ENCODE measurements at places on chromosomes 12 and 14. TPM values are rescaled to one million over a fixed set of nuclear protein-coding genes. Genes with fewer than 3 reads are reported as not detected.
A peak's percentile ranks its signal among the peaks of the same experiment; 100 is the strongest.

Gene TTLL5
- 48.4 TPM for total RNA-seq

Gene DPY19L2
- total RNA-seq = 39.5 TPM

Gene SERPINA1
- 46.3 TPM for total RNA-seq

Gene HHIPL1
- 0.45 TPM for total RNA-seq

Gene SERPINA9
- total RNA-seq = not detected

Gene CLEC2B
- 29.6 TPM for total RNA-seq

Gene DLGAP5
- total RNA-seq = 7.2 TPM

Gene GZMH
- 0.92 TPM for total RNA-seq

Gene WIF1
- 1.4 TPM for total RNA-seq

Gene FAIM2
- total RNA-seq = 2.2 TPM

GRCh38 chr12:34601689-34602088, 579.4 kb downstream of the ALG10 start:
- no peaks in the 10 kb centered on the region for H3K36me3 ChIP-seq
- H3K4me3 ChIP-seq = no peak overlapping the region
- no peak for DNase-seq
- H3K27me3 ChIP-seq = no peaks in the 10 kb centered on the region
- no peak overlapping the region for H3K27ac ChIP-seq

DNA sequence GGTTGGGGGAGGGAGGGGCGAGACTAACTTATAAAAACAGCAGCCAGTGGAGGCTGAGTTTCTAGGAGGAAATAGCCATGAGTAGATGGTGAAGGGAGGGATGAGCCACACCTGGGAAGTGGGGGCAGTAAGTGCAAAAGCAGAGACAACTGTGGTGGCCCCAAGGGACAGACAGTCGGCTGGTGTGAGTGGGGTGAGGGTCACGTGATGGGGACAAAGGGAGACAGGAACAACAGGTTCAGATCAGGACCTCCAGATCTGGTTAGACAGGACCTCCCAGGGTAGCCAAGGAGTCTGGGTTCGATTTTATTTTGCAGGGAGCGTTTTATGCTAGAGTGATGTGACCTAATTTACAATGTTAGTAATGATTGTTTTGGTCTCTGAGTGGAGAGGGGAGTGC, 8.6 kb downstream of the RPH3A start:
- no peak overlapping the region for H3K4me3 ChIP-seq
- DNase-seq = no peak
- no peaks in the 10 kb centered on the region for H3K4me1 ChIP-seq
- H3K27me3 ChIP-seq = peaks cover 10% of the 10 kb centered on the region
- no peaks in the 10 kb centered on the region for H3K36me3 ChIP-seq

DNA sequence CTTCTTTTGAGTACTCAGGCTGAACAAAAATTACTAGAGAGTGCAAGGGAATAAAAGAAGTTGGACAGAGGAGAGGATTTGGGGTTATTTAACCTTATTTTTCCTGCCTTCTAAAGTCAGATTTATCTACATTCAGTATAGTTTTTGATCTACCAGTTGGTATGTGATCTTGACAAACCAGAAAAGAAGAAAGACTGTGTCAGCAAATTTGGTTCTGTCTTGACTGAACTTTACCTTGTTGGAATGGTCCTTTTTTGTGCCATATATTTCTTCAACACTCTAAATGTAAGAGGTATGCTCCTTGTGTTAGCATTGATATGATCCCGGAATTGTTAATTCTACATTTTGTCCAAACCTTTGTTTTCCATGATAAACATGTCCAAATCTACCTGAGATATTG, 47.7 kb upstream of the ADAMTS20 start:
- DNase-seq = no peak
- H3K4me1 ChIP-seq = no peaks in the 10 kb centered on the region
- H3K27me3 ChIP-seq = no peaks in the 10 kb centered on the region

DNA sequence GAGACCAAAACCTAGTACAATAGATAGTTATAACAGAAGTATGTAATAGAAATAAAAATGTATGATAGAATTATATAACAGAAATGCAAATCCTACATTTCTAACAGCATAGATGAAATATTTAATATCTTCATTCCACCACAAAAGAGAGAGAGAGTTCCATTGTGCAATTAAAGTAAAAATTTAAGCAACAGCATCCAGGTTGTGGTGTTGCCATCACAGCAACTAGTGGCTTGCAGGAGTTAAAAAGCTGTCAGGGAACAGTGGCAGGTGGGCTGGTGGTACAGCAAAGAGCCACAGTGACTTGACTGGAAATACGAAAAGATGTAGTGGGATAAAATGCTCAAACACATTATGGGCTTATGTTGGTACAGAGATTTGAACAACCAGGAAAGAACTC, 57.1 kb upstream of the MDM1 start:
- no peaks in the 10 kb centered on the region for H3K4me1 ChIP-seq
- no peak overlapping the region for H3K27ac ChIP-seq
- H3K36me3 ChIP-seq = no peaks in the 10 kb centered on the region
- DNase-seq = no peak
- no peak overlapping the region for H3K4me3 ChIP-seq

GRCh38 chr12:113647048-113647447, 175.4 kb upstream of the LHX5 start:
- no peak overlapping the region for H3K27ac ChIP-seq
- peaks cover 92% of the 10 kb centered on the region for H3K27me3 ChIP-seq
- DNase-seq = no peak
- H3K4me3 ChIP-seq = no peak overlapping the region
- H3K4me1 ChIP-seq = no peaks in the 10 kb centered on the region
- no peaks in the 10 kb centered on the region for H3K36me3 ChIP-seq

GRCh38 chr12:93741659-93742109, 64.5 kb downstream of the CRADD start:
- H3K4me3 ChIP-seq = peak overlapping the region; percentile 54
- no peak for DNase-seq
- H3K36me3 ChIP-seq = no peaks in the 10 kb centered on the region
- H3K27ac ChIP-seq = peak overlapping the region; percentile 89
- no peaks in the 10 kb centered on the region for H3K27me3 ChIP-seq
- peaks cover 4% of the 10 kb centered on the region for H3K4me1 ChIP-seq

GRCh38 chr12:119457271-119457670, 122.7 kb downstream of the CCDC60 start:
- no peaks in the 10 kb centered on the region for H3K4me1 ChIP-seq
- no peak for DNase-seq
- no peak overlapping the region for H3K27ac ChIP-seq
- no peaks in the 10 kb centered on the region for H3K27me3 ChIP-seq
- no peak overlapping the region for H3K4me3 ChIP-seq

GRCh38 chr12:27213830-27214787, 30.0 kb upstream of the STK38L start:
- no peak for DNase-seq
- no peak overlapping the region for H3K27ac ChIP-seq
- no peaks in the 10 kb centered on the region for H3K27me3 ChIP-seq

DNA sequence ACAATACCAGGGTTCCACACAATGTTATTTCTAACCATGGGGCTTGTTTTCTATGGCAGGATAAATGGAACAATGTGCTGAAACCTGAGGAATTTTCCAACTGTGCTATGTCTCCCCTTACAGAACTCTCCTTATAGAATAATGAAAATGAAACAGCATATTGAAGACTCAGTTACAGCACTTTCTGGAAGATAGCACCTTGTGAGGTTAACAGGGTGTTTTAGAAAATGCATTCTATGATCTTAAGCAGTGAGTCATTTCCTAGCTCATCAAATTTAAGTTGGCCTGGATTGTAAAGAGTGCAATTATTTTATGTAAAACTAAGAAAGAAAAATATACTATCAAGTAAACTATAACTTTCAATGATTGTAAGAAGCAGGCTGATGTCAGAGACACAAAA, 60.1 kb upstream of the CNTN1 start:
- no peaks in the 10 kb centered on the region for H3K4me1 ChIP-seq
- H3K27me3 ChIP-seq = no peaks in the 10 kb centered on the region
- no peak for DNase-seq
- H3K36me3 ChIP-seq = no peaks in the 10 kb centered on the region
- no peak overlapping the region for H3K4me3 ChIP-seq

DNA sequence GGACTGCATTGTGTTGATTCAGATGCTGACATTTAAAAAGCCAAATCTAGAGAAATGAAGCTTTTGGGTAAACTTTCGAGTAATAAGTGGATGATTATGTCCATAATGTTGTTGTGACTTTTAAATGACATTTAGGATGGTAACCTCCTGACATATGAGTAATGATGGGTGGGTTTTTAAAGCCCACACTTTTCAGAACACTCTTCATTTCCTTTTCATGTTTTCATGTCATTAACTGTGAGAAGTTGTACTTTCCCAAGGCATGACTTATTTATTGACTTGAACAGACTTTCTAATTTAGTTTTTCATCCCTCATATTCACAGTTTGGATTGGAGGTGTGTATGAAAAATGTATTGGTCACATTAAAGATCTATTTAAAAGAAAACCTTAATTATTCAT, 35.5 kb downstream of the RGS6 start:
- no peak overlapping the region for H3K4me3 ChIP-seq
- no peaks in the 10 kb centered on the region for H3K4me1 ChIP-seq
- no peak for DNase-seq
- no peaks in the 10 kb centered on the region for H3K27me3 ChIP-seq
- H3K27ac ChIP-seq = no peak overlapping the region

DNA sequence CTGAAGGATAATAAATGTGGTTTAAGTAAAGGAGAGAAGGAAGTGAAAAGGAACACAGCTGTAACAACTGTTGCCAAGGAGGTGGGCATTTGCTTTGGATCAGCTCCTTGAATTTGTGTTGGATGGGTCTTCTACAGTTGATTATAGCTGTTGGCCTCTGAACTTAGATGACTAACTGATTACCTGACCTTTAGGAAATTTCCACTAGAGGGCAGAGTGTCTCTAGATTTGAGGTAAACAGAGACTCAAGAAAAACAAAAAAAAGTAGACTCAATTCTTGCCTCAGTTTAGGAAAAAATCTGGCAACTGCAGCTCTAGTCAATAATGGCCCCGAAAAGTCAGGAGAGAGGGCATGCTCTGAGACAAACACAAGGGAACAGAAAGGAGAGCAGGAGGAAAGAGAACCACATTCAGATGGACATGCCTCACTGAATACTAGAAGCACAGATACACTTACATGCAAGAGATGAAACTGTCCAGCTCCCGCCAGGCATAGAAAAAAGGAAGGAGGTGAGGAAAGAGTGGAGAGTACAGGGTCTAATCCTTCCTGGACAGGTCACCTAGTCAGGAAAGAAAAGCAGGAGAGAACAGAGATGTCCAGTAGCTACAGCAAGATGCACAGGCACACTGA, 20.6 kb downstream of the COX14 start:
- H3K36me3 ChIP-seq = peaks cover 91% of the 10 kb centered on the region
- peaks cover 4% of the 10 kb centered on the region for H3K4me1 ChIP-seq
- no peak overlapping the region for H3K4me3 ChIP-seq
- DNase-seq = no peak

DNA sequence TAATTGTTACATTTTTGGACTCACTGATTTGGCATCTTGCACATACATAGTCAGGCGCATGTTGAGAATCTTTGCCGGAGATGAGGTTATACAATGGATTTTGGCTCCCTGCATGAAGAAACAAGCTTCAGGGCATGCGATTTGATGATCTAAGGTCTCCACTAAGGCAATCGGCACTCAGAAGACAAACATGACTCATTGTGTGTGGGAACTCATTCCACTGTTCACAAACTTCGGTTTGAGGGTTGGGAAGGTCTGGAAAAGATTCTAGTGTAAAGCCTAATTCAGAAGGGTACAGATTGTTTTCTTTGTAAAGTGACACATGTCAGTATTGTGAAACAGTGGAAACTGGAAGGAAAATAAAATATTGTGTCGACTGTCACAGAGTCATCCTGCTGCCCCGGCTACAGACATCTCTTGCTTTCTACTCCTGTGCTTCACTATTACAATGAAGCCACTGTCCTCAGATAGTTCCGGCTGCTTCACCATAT, 192.6 kb upstream of the HMGA2 start:
- H3K27me3 ChIP-seq = no peaks in the 10 kb centered on the region
- H3K36me3 ChIP-seq = no peaks in the 10 kb centered on the region
- H3K4me3 ChIP-seq = no peak overlapping the region
- H3K4me1 ChIP-seq = peaks cover 4% of the 10 kb centered on the region
- H3K27ac ChIP-seq = no peak overlapping the region

- no peaks in the 10 kb centered on the region for H3K36me3 ChIP-seq
- no peaks in the 10 kb centered on the region for H3K27me3 ChIP-seq
- peaks cover 82% of the 10 kb centered on the region for H3K4me1 ChIP-seq
- peak; percentile 54 for DNase-seq
Measured at GRCh38 chr12:57894399-57895292, 46.7 kb upstream of the ATP23 start.

- no peak for DNase-seq
- no peak overlapping the region for H3K27ac ChIP-seq
- no peaks in the 10 kb centered on the region for H3K4me1 ChIP-seq
- H3K4me3 ChIP-seq = no peak overlapping the region
- H3K27me3 ChIP-seq = no peaks in the 10 kb centered on the region
- no peaks in the 10 kb centered on the region for H3K36me3 ChIP-seq
Measured at GRCh38 chr14:60302663-60303062, 53.6 kb downstream of the PPM1A start.

GRCh38 chr14:58119381-58119780, 32.6 kb downstream of the ARMH4 start:
- no peak overlapping the region for H3K4me3 ChIP-seq
- H3K36me3 ChIP-seq = no peaks in the 10 kb centered on the region
- DNase-seq = no peak

DNA sequence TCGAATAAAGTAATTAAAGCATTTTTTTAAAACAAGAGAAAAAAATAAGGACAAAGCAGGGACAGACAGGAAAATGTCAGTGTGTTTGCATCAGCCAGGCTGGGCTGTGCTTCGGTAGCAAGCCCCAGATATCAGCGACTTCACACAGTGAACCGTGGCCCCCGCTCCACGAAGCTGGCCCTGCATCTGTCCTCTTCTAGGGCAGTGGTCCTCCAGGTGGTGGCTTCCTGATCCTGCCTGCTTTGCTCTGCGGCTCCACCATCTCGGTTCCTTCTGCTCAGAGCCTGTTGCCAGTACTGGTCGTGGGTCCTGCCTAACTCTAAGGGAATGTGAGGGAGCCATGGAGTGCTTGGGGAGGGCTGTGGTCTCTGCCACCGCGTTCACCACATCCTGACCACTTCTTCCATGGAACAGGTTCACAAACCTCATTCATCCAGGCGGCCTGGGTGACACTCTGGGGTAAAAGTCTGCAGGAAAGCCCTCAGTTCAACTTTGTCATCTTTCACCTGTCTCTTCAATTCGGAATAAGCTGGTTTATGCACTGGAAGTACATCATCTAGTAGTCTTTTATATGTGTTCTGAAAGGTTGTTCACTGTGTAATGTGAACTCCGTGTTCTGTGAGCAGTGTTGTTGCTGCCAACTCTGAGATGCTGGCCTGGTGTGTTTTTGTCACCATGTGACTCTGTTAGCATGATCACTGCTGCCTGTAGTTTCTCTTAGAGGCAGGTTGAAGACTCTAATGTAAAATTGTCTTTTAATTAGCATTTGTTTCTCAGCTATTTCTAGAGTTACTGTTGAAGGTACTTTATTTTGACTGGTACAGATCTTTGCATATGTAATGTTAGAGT, 47.9 kb downstream of the ANKRD9 start:
- DNase-seq = no peak
- no peaks in the 10 kb centered on the region for H3K27me3 ChIP-seq
- no peak overlapping the region for H3K27ac ChIP-seq
- H3K36me3 ChIP-seq = peaks cover 78% of the 10 kb centered on the region
- H3K4me1 ChIP-seq = no peaks in the 10 kb centered on the region
- no peak overlapping the region for H3K4me3 ChIP-seq

Measured in stomach (tissue), 19 donors.